NCI-H2171 treated with DMSO at 0.1 percent for 48 hours (cell line): ENCODE measurements at places on chromosomes 1 and 21.

DNA sequence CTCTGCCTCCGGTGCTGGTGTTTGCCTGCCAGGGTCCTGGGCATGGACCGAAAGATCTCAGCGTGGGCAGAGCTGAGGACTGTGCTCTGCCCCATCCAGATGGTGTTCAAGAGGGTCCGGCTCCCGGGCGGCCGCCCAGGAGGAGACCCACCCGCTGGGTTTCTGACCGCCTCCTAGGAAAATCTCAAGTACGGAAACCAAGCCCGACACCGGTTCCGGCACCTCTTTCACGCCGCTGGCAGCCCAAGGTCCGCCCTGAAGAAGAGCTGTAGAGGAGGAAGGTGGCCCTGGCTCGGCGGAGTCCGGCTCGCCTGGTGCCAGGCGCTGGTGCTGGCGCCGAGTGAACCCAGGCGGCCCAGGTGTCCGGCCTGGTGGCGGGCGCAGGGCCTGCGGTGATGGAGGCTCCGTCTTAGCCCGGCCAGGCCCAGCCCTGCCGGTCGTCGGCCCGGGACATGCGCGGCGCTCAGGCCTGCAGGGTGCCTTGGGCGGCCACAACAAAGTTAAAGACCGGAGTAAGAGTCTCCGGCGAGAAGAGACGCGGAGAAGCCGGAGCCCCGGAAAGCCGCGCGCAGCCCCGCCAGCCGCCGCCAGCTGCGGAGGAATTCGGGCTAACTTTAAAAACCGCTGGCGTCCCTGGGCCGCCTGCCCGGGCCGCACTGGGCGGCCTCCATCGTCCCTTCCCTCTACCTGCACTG, 1.5 kb downstream of the GRIK3 start:
- no peak for DNase-seq

DNA sequence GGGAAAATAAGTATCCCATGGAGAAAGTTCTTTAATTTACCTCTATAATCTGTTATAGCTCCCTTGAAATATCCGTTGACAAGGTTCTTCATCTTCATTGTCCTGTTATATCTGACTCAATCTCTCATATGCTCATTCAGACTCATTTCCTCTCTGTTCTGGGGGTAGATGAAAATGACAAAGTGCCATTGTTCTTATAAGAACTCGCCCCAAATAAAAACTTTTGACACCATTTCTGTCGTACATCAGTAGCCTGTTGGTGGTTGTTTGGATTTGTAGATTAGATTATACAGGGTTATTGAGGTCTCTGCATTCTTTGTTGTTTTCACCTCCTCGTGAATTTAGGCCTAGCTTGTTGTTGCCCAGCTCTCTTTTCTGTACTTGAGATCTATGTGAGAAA, 55.2 kb upstream of the IPO9 start:
- no peak for DNase-seq

DNA sequence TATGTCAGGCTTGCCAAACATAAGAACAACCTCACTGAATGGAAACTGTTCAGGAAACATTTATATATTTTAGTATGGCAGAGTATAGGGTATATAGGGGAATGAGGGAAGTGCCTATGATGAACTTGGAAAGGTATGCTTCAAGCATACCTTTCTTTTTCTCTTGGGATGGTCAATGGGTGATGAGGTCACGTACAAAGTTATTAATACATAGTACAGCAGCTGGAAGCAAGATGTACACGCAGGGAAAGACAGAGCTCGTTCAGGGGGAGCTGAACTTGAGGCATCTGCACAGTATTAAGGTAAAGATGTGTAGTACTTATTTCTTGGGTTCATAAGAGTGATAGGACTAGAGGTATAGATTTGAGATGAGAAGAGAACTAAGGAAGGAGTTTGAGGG, 61.5 kb downstream of the ABCD3 start:
- no peak for DNase-seq

GRCh38 chr1:55928576-55928975, 650.8 kb downstream of the PLPP3 start:
- DNase-seq, result no peak

DNA sequence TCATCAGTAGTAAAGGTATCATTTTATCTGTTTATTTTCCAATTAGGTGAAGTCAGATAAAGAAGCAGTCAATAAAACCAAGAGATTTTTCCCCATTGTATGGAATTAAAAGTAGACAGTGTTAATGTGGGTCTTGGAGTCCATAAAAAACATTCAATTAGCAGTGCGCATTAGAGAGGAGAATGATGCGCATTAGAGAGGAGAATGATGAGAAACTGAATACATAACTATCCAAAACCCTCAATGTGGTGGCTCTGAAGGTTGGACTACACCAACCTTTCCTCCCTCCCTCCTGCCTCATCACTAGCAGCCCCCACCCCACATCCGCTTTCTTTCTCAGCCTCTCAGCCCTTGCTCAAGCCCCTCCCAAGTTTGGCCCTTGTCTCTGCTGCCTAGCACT, 99.5 kb downstream of the DAB1 start:
- no peak for DNase-seq
